ENCODE measurements at places on chromosomes 12 and 14. TPM values are rescaled to one million over a fixed set of nuclear protein-coding genes. Genes with fewer than 3 reads are reported as not detected.

The EML1 gene
- 38.0 TPM for total RNA-seq

The GLIPR1L1 gene
- not detected for total RNA-seq

The RNU4-1 gene
- total RNA-seq, result not detected

The HNF1A gene
- total RNA-seq, result 5.6 TPM

The ZNF140 gene
- total RNA-seq, result 8.5 TPM

The LPAR5 gene
- 0.67 TPM for total RNA-seq
